ENCODE measurements at places on chromosomes 7 and 10.

GRCh38 chr10:72059843-72060822 is 28.2 kb downstream of the SPOCK2 start:
- no peak for DNase-seq

GRCh38 chr10:107425931-107426553 is 261.5 kb upstream of the SORCS1 start:
- DNase-seq: no peak

GRCh38 chr10:125160856-125161706 is 718 bp upstream of the CTBP2 start:
- peak; percentile 55 for DNase-seq

GRCh38 chr7:40329601-40330153 is 194.9 kb downstream of the SUGCT start:
- DNase-seq: peak; percentile 29

GRCh38 chr10:130817674-130818073 is 493.8 kb downstream of the TCERG1L start:
- DNase-seq: no peak

- DNase-seq: no peak
Observed at GRCh38 chr10:124002391-124003069, 90.9 kb downstream of the CHST15 start.

- peak; percentile 48 for DNase-seq
Observed at GRCh38 chr10:97081621-97082235, 104.0 kb downstream of the SLIT1 start.

- DNase-seq: no peak
Observed at GRCh38 chr10:75588031-75588430, 156.6 kb downstream of the LRMDA start.

DNA sequence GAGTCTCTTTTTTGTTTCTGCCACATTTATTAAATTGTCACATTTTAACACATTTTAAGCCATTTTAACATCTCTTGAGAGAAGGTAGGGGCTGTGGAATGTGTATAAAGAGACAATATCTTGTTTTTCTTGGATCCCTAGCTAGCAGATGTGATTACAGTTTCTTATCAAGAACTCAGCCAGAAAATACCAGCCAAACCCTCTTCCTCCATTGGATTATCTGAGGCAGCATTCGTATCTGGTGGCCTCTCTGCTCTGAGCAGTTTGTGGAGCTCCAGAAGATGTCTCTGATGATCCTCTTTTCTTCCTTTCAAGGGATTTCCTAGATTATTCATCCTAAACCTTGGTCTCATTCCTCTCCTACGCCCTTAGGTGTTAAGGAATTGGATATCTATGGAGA is 35.3 kb upstream of the PFKFB3 start:
- DNase-seq: no peak

- no peak for DNase-seq
Observed at GRCh38 chr7:114303301-114303700, 111.3 kb upstream of the FOXP2 start.

DNA sequence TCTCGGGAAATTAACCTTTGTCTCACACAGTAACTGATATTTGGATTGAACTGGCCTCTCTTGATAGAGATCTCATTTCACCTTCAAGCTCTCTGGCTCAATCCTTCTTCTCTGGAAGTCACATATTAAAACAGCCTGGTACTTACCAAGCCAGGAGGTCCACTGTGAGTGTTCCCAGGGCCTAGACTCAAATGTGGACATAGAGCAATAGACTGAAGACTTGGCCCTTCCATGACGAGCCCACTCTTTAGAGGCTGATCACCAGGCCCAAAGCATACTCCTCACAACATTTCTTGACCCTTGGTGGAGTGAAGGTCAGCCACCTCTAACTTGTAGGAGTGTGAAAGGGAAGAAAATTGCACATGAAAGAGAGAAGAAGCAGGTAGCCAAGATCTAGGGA is 38.5 kb downstream of the COL1A2 start:
- DNase-seq: no peak

- DNase-seq: no peak
Observed at GRCh38 chr7:16916105-16916639, 34.4 kb upstream of the AGR3 start.

- no peak for DNase-seq
Observed at GRCh38 chr7:64515781-64516180, 47.1 kb downstream of the ZNF680 start.

- no peak for DNase-seq
Observed at GRCh38 chr7:7897949-7898515, 70.6 kb upstream of the GLCCI1 start.

DNA sequence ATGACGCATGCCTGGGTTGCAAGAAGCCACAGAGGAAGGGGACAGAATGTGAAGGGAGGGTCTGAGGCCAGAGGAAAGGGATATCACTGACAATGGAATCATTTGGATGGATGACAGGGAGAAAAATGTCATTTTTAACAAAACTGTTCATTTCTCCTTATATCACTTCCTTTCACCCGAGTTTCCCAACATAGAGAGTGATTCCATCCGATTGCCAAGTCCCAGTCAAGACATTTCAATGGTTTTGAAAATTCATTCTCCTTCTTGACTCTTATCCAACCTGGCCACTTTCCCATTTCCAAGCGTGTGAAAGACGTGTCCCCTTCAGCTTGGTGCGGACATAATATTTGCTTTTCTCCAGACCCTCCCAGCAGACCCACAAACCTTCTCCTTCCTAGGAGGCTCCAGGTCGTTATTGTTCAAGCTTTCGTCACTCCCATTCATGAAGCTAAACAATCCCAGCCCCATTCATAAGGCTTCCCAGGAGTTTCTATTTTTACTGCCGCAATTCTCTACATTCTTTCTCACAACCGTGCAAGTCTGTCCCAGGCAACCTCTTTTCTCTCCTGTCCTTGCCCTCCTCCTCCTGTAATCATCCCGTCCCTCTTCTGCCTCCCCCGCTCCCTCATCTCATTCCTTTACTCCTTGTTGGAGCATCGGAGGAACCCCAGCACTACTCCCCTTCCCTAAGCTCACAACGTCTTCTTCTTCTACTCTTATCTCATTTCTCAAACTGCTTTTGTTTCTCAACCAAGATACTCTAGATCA is 301.3 kb upstream of the KLF6 start:
- DNase-seq: no peak

- no peak for DNase-seq
Observed at GRCh38 chr10:53361281-53361680, 588.7 kb upstream of the MBL2 start.

GRCh38 chr7:137753948-137754851 is 92.6 kb downstream of the DGKI start:
- no peak for DNase-seq

- DNase-seq: no peak
Observed at GRCh38 chr7:133284092-133284491, 31.2 kb downstream of the EXOC4 start.

DNA sequence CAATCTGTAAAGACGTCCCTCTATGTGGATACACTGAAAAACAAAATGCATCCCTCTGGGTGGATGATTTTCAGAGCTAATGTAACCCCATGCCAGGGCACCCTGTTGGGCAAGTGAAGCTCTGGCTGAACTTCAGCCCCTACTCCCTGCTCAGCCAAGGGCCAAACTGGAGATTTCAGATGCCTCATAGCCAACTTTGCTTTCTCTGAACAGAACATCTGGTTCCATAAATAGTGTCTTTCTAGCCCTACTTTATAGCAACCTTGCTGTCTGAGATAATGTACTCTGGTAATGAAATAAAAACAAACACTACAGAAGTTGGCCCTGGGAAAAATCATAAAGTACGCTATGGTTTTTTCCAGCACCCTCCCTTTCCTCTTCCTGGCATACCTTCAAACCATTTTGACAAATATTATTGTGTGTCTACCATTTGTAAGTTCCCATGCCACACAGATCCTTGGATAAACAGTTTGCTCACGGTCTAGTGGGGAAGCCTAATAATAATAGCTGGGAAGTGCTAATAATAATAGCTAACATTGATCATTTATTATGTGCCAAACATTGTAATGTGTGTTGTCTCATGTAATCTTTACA is 3.4 kb downstream of the ENTPD1 start:
- DNase-seq: no peak

GRCh38 chr10:287814-288213 is 152.6 kb downstream of the ZMYND11 start:
- no peak for DNase-seq

DNA sequence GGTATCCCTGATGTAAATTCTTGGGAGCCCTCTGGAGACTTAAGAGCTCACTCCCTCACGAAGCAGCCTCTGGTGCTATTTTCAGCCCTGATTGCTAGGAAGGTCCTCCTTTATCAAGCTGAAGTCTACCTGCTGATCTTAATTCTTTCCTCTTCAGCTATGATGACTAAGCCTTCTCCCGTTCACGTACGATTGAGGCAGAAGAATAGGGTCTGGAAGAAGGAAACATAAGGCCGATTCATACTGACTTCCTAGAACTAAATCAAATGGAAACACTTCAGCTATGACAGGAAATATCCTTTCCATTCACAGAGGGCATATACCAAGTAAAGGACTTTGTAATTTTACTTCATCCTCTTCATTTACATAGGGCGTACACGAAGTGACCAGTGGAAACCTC is 107.0 kb downstream of the CPXM2 start:
- no peak for DNase-seq

- DNase-seq: no peak
Observed at GRCh38 chr10:19888061-19888660, 71.9 kb downstream of the PLXDC2 start.

DNA sequence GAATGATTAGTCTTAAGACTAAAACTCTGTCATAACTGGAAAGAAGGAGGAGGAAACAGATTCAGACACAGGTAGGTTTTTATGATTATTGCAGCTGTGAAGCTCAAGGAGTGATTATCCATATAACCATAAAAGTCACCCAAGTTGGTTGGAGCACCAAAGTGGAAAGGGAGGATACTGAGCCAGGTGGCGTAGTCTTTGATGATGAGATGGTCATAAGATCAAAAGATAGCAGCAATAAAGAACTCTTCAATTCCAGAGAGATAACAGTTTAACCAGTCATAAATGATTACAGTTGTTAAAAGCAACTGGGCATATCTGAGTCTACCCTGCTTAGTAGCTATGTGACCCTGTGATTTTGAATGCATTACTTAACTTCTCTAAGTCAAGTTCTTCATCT is 8.4 kb downstream of the ABCB1 start:
- DNase-seq: no peak

- DNase-seq: no peak
Observed at GRCh38 chr7:148241700-148242293, 348.8 kb upstream of the C7orf33 start.

DNA sequence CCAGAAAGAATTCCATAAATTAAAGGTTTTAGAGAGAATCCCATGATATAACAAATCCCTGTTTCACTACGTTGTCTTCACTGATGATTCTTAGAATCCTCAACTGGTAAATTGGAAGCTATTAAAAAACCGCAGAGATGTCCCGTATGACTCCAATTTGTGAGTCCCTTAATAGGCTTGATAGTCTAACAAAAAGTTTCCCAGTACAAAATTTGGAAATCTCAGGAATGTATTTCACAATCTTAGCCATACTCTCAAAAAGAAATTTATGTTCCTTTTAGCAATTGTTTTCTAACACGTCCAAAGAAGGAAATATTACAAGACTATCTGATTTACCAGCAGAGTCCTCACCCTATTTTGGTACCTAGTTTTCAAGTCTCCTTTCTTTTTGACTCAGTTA is 2.5 kb downstream of the TES start:
- no peak for DNase-seq

- no peak for DNase-seq
Observed at GRCh38 chr10:26441491-26442214, 3.5 kb downstream of the APBB1IP start.

- DNase-seq: no peak
Observed at GRCh38 chr7:157434231-157434630, 97.4 kb downstream of the DNAJB6 start.

DNA sequence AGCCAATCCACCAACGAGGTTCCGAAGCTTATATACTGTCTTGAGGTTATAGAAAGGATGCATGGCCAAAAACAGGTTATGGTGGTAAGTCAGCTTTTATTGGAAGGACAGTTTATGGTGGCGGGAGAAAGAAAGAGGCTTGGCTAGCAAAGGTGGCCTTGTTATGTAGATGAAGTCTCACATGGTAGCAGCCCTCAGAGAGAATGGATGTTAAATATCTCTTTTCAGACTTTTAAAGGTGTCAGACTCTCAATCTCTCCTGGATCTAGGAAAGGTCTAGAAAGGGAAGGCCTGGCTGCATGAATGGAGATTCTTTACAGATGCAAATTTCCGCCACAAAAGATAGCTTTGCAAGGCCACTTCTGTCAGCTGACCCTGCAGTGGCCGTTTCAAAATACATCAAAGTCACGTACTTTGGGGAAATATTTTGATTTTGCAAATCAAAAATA is 333.8 kb downstream of the GALNT17 start:
- no peak for DNase-seq

- DNase-seq: peak; percentile 8
Observed at GRCh38 chr7:51067757-51068156, 248.9 kb downstream of the COBL start.

DNA sequence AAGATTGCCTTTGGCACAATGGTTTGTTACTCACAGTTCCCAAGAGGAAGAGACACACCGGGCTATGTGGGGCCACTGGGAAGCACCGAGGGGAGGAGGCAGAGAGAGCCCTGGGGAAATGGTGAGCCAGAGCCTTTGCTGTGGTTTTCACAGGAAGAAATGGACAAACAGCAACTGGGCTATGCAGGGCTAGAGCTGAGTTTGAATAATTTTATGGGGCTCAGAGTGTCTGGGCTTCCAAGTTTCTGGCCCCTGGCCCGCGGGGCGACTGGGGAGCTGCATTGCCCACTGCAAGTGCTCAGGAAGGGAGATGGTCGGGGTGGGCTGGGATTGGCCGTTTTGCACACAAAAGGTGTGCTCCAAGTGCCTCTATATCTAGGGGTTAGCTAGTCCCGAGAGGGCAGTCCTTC is 92.6 kb downstream of the CHST15 start:
- DNase-seq: no peak

GRCh38 chr7:289756-290553 is at the start of gene FOXL3:
Gene FOXL3, plus strand, starts transcription at chr7:290170. Its CDS starts 0 bp downstream, at chr7:290170.
- DNase-seq: no peak

DNA sequence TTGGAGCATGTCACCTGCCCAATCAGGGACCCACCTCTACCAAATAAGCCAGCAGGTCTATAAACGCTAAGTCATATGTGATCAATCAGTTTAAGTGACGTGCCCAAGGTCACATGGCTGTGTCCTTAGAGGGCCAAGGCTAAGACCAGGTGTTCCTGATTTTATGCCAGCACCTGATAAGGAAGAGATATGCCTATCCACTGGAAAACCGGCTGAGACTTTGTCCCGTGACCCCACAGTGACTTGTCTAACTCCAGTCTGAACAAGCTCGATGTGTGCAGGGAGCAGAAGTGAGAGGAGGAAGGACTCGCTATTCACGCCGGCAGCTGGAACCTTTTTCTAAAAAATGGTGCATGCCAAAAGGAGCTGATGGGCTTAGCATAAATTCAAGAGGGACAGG is 57.0 kb downstream of the PRKAG2 start:
- DNase-seq: no peak

DNA sequence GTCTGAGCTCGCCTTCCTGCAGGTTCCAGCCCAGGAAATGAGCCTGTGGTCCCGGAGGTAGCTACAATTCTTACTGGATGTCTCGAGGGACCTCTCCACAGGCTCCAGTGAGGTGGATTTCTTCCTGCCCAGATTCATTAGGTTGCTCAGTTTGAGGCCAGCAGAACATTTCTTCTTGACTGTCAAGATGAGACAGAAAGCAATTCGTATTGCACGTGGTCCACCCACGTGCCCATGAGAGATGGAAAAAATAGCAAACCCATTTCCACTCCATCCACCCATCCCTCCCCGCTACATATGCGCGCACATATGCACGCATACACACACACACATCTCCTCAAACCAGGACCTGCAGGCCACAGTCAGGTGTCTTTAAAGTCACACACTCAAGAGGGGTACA is 68.7 kb downstream of the VWA2 start:
- DNase-seq: no peak

- DNase-seq: no peak
Observed at GRCh38 chr10:51783941-51784340, 84.5 kb upstream of the CSTF2T start.
